ENCODE measurements at places on chromosomes 5 and 9. TPM values are rescaled to one million over a fixed set of nuclear protein-coding genes. Genes with fewer than 3 reads are reported as not detected.

The SLIT3 gene
- 3.4 TPM for total RNA-seq

The GPX8 gene
- 47.9 TPM for total RNA-seq

- H3K27me3 ChIP-seq: no peaks in the 10 kb centered on the region
- H3K36me3 ChIP-seq: no peaks in the 10 kb centered on the region
- DNase-seq: no peak
- H3K4me1 ChIP-seq: no peaks in the 10 kb centered on the region
- no peak overlapping the region for H3K27ac ChIP-seq
Observed at GRCh38 chr9:13915591-13916301, 398.2 kb downstream of the NFIB start.

- no peak overlapping the region for H3K4me3 ChIP-seq
- no peaks in the 10 kb centered on the region for H3K4me1 ChIP-seq
- H3K36me3 ChIP-seq: no peaks in the 10 kb centered on the region
- H3K27ac ChIP-seq: no peak overlapping the region
Observed at GRCh38 chr9:34501889-34502425, 20.8 kb downstream of the ENHO start.

DNA sequence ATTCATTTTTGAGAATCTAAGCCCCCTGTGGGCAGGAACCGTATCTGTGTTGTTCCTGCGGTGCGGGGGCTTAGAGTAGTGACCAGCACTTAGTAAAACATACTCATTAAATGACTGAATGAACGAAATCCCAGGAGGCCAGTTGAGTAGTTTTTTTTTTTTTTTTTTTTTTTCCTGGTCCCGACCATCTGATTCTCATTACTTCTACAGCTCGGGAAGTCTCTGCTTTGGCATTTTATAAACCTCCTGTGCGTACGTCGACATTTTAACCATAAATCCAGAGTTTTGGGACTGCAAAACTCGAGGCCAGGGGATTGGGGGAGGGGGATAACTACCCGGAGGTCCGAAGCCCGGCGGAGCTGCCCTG is 31.5 kb upstream of the SPRY4 start:
- H3K27ac ChIP-seq: peak overlapping the region; percentile 91
- DNase-seq: no peak
- peak overlapping the region; percentile 72 for H3K4me3 ChIP-seq

- H3K27ac ChIP-seq: no peak overlapping the region
- no peaks in the 10 kb centered on the region for H3K36me3 ChIP-seq
- no peak overlapping the region for H3K4me3 ChIP-seq
Observed at GRCh38 chr5:149177911-149178565, 36.7 kb downstream of the ABLIM3 start.

The PRSS3 gene
- not detected for total RNA-seq

DNA sequence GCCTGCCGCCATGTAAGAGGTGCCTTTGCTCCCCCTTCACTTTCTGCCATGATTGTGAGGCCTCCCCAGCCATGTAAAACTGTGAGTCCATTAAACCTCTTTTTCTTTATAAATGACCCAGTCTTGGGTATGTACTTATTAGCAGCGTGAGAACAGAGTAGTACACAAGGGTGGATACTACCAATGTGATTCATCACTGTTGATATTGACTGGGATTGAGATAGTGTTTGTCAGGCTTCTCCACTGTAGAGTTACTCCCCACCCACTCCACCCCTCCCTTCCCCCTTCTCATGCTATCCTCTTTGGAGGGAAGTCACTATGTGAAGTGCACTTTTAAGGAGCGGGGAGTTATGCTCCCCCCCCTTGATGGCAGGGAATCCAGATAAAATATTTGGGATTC is 11.4 kb upstream of the CRHBP start:
- no peaks in the 10 kb centered on the region for H3K36me3 ChIP-seq
- no peaks in the 10 kb centered on the region for H3K27me3 ChIP-seq
- peaks cover 4% of the 10 kb centered on the region for H3K4me1 ChIP-seq

- H3K4me1 ChIP-seq: no peaks in the 10 kb centered on the region
- peak overlapping the region; percentile 93 for H3K4me3 ChIP-seq
- no peak for DNase-seq
- peaks cover 10% of the 10 kb centered on the region for H3K27me3 ChIP-seq
Observed at GRCh38 chr9:21558079-21558478, 76.0 kb upstream of the IFNE start.

- H3K27me3 ChIP-seq: no peaks in the 10 kb centered on the region
- H3K4me1 ChIP-seq: no peaks in the 10 kb centered on the region
- no peak for DNase-seq
- no peak overlapping the region for H3K4me3 ChIP-seq
- H3K27ac ChIP-seq: no peak overlapping the region
Observed at GRCh38 chr5:127839496-127840197, 136.5 kb downstream of the CCDC192 start.

GRCh38 chr9:114037249-114037648 is 40.9 kb downstream of the AMBP start:
- no peaks in the 10 kb centered on the region for H3K27me3 ChIP-seq
- H3K4me1 ChIP-seq: no peaks in the 10 kb centered on the region
- H3K36me3 ChIP-seq: peaks cover 46% of the 10 kb centered on the region
- DNase-seq: peak; percentile 17
- H3K4me3 ChIP-seq: no peak overlapping the region

DNA sequence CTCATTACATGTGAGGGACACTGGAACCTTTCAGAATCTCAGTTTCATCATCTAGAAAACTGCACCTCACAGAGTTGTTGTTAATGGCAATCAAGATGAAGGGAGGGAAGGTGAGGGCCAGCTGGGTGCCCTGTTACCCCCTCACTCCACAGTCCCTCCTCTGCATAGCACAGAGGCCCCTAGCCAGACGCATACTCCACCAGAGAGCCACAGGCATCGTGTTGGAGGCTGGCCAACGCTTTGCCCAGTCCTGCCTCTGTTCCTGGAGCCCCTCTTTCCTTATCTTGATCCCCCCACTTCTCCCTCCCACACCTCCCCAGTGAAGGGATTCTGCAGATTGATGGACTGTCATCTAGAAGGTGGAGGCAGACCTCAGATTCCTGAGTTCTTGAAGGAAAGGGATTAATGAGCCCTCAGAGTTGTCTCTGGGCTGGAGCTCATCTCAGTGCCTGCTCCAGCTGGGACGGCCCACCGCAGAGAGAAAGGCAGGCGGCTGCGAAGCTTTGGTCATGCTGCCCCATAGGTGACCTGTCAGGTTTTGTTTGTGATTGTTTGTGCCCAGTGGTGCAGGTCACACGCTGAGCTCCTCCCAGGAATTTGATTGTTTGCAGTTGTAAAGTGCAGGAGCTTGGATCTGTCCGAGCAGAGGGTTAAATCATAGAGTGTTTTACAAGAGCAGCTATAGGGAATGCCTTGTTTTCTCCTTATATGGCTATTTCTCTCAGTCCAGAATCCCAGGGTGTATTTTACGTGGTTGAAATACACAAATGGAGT is 487.3 kb downstream of the CCDC171 start:
- no peaks in the 10 kb centered on the region for H3K36me3 ChIP-seq
- H3K4me1 ChIP-seq: peaks cover 16% of the 10 kb centered on the region
- H3K27ac ChIP-seq: peak overlapping the region; percentile 29
- peak overlapping the region; percentile 49 for H3K4me3 ChIP-seq

DNA sequence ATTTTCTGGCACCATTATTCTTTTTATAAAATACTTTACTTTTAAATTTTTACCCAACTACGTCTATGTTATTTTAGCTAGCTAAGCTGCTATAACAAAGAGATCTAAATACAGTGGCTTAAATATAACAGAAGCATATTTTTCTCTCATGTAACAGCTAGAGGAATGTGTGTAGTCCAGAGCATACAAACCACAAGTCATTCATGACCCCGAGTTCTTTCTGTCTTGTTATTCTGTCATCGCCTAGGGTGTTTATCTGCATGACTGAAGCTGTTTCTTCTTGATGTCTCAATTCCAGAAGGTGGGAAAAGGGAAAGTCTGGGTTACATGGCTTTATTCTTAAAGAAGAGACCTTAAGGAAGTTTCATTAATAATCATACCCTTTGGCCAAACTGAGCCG is 136.9 kb upstream of the RFX3 start:
- no peaks in the 10 kb centered on the region for H3K36me3 ChIP-seq
- H3K4me3 ChIP-seq: no peak overlapping the region
- no peak for DNase-seq
- no peak overlapping the region for H3K27ac ChIP-seq

- H3K27ac ChIP-seq: no peak overlapping the region
- peaks cover 16% of the 10 kb centered on the region for H3K4me1 ChIP-seq
- no peak overlapping the region for H3K4me3 ChIP-seq
- H3K27me3 ChIP-seq: no peaks in the 10 kb centered on the region
- H3K36me3 ChIP-seq: peaks cover 33% of the 10 kb centered on the region
- no peak for DNase-seq
Observed at GRCh38 chr9:127806871-127807270, 4.2 kb downstream of the FPGS start.

DNA sequence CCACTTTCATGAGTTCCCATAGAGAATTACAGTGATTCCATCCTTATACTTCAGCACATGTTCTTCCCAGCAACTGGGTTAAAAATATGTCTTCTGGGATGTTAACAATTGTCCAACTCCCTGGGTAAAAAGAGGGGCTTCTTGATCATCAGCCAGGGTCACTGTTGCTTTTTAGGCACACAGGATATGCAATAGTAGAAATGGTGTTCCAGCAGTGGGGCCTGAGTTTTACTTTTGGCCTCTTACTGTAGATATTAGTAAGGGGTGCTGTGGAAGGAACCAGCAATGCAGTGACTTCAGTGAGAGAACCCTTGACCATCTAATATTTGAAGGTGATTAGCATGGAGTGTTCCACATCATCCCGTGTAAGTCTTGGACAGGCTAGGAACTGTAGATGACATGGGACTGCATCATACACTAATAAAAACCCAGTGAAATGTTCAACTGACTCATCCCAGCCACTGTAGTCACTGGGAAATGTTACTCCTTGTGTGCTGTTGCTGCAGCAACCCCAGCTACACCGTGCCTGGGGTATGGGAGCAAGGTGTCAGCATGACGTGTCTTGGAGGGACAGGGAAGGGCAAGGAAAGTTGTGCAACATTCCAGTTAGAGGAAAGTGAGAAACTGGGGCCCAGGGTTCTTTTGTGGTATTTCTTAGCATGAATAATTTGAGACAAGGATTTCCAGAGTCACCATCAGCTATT is 610.9 kb downstream of the RAB3C start:
- H3K27me3 ChIP-seq: no peaks in the 10 kb centered on the region
- DNase-seq: no peak
- no peak overlapping the region for H3K27ac ChIP-seq
- H3K4me1 ChIP-seq: no peaks in the 10 kb centered on the region

- no peaks in the 10 kb centered on the region for H3K36me3 ChIP-seq
- peaks cover 10% of the 10 kb centered on the region for H3K4me1 ChIP-seq
- no peaks in the 10 kb centered on the region for H3K27me3 ChIP-seq
- peak; percentile 86 for DNase-seq
Observed at GRCh38 chr5:168946363-168946762, 354.6 kb downstream of the SLIT3 start.

The LRRC19 gene
- total RNA-seq: not detected

DNA sequence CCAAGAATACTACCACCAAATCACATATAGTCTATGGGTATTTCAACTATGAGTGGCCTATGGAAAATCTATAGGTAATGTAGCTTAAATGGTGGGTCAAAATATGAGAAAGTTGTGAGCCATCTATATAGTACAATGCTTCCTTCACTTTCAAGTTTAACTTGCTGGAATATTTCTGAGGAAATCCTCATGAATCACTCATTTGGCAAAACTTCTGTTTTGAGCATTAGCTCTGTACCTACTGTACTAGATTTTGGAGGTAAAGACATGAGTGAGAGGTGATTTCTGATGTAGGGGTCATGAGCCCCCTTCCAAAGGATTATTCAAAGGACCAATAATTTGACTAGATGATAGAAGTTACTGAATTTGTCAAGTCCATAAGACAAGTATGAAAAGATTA is 80.6 kb upstream of the DAB2 start:
- H3K4me3 ChIP-seq: no peak overlapping the region
- DNase-seq: no peak
- H3K36me3 ChIP-seq: no peaks in the 10 kb centered on the region
- no peaks in the 10 kb centered on the region for H3K27me3 ChIP-seq
- peaks cover 5% of the 10 kb centered on the region for H3K4me1 ChIP-seq

- no peaks in the 10 kb centered on the region for H3K27me3 ChIP-seq
- no peak overlapping the region for H3K27ac ChIP-seq
- H3K36me3 ChIP-seq: no peaks in the 10 kb centered on the region
- no peak for DNase-seq
Observed at GRCh38 chr5:4879075-4879474, 261.1 kb upstream of the ADAMTS16 start.

DNA sequence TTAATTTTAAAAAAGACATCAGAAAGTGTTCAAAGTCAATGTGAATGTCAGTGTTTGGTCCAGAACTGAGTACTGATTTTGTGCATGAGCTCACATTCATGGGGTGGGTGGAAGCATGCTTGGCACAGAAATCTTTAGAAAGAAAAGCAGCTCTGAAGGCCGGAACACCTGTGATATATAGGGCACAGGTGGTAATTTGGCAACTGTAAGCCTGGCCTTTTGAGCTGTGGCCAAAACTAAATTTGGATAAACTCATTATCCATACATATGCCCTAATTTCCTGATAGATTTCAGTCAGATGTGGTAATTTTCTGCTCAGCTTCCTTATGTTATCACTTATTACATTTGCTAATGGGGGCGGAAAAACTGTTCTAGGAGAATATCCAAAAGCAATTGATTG is 211.4 kb downstream of the HCN1 start:
- H3K27ac ChIP-seq: no peak overlapping the region
- no peak overlapping the region for H3K4me3 ChIP-seq
- no peaks in the 10 kb centered on the region for H3K36me3 ChIP-seq
- no peaks in the 10 kb centered on the region for H3K4me1 ChIP-seq
- no peak for DNase-seq

The PDLIM4 gene
- total RNA-seq: 9.0 TPM

DNA sequence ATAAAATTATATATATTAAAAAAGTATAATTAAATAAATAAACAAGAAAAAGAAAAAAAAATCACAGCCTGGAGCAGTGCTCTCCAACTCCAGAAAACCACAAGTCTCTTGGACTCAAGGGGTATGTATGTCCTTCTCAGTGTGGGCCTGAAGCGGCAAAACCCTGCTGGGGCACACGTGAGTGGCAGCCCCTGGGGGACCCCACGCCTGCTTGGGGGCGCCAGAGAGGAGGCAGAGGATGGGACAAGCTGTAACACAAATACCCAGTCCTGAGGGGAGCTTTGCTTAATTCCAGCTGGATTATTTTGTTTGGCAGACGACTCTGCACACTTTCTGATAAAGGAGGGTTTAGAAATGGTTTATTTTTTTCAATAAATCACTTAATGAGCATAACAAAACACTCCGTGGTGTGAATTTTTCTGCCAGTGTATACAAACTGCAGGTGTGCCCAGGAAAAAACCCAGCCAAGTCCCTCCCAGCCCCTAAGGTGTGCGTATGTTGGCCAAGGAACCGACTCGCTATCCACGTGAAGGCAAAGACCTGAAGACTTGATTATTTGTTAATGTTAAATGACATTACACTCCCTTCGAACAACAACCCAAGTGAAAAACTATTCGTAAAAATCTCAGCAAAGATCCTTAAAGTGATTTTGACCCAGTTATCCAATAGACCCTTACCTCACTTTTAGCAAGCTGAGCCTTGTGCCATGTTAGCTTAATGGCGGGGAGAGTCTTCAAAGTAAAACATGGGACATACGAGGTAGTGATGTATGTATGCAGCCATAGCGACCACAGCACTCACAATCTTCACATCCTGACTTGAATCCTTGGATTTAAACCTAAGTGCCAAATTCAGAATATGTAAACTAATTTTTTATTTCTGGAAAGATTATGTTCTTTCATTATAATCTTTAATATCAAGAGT is 32.9 kb downstream of the ANKH start:
- no peak overlapping the region for H3K27ac ChIP-seq
- no peaks in the 10 kb centered on the region for H3K27me3 ChIP-seq
- H3K4me3 ChIP-seq: no peak overlapping the region

- H3K27ac ChIP-seq: no peak overlapping the region
- H3K27me3 ChIP-seq: no peaks in the 10 kb centered on the region
- H3K36me3 ChIP-seq: no peaks in the 10 kb centered on the region
- peaks cover 3% of the 10 kb centered on the region for H3K4me1 ChIP-seq
Observed at GRCh38 chr9:12274577-12274976, 418.6 kb upstream of the TYRP1 start.
